ENCODE measurements at places on chromosomes 7 and 10. TPM values are rescaled to one million over a fixed set of nuclear protein-coding genes. Genes with fewer than 3 reads are reported as not detected.

GRCh38 chr10:119395280-119396007 lies 147.1 kb downstream of the RGS10 start:
- DNase-seq, result peak; percentile 91

- DNase-seq, result no peak
These were observed 33.1 kb downstream of the PDSS1 start for GRCh38 chr10:26730552-26730951.

- peak; percentile 70 for DNase-seq
These were observed 4.6 kb downstream of the TBL2 start for GRCh38 chr7:73573791-73574190.

- no peak for DNase-seq
These were observed 69.9 kb upstream of the COMTD1 start for GRCh38 chr10:75305675-75306074.

The MKX gene
- 31.1 TPM for total RNA-seq

- no peak for DNase-seq
These were observed 76.5 kb downstream of the ADCY1 start for GRCh38 chr7:45650404-45651394.

The ETV1 gene
- 9.2 TPM for total RNA-seq

The FGFR2 gene
- total RNA-seq, result 16.4 TPM

DNA sequence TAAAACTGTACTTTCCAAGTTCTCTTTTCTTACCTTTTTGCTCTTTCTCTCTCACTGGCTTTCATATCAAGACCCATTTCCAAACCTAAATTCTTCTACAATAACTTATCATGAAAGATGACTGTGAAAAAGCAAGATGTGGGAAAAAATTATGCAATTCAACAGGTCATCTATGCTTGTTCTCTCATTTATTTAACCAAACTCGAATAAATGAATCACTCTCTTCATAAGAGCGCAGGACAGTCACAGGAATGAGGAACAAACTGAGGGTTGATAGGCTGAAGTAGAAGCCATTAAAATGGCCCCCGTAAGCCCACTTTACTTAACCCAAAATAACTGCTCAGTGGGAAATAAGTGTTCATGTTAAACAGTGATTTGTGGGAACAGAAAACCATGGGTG lies 1289.7 kb upstream of the SORCS1 start:
- DNase-seq, result no peak

DNA sequence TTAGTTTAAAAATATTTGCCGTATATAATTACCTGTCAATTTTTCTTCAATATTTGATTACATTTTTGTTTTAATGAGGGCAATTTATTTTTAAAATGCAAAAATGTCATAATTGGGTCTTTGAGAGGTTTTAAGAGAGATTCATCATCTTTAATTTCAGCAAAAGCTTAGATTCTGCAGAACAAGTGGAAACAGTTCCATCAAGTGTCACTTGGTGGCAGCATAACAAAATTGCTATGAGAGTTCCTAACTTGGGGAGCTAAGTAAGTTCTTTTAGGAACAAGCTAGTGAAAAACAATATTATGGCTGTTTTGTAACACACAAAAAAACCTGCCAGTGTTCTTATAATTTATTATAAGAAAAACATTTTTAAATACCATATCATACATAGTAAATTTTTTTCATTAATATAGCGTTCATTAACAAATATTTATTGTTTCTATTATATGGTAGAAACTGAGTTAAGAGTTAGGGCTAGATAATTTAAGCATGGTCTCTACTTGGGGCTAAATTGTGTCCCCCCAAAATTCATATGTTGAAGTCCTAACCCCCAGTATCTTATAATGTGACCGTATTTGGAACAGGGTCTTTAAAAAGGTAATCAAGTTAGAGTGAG lies 155.2 kb downstream of the MAGI2 start:
- no peak for DNase-seq

GRCh38 chr7:85237721-85238120 lies 50.9 kb upstream of the SEMA3D start:
- DNase-seq, result no peak

GRCh38 chr10:51344371-51344770 lies 270.1 kb downstream of the PRKG1 start:
- DNase-seq, result no peak

DNA sequence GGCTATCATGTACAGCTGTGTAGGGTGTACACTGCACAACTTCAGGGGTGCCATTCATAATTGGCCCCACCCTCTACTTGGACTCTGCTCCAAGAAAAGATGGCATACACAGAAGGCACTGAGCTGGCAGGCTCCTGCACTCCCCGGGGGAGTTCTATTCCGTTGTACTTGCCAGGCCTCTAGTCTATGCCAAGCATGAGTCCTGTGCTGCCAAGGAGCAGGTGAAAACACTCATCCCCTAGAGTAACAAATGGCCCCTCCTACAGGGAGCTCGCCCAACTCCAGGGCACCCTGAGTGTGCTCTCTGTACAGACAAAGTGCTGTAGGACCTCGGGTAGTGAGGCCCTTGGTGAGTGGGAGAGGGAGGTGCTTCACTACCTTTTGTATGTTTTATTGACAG lies 127.2 kb downstream of the SLIT1 start:
- no peak for DNase-seq

The ASB15 gene
- not detected for total RNA-seq

The FKBP6 gene
- total RNA-seq, result not detected

The ARMC3 gene
- not detected for total RNA-seq

GRCh38 chr10:83982812-83983211 lies 156.5 kb upstream of the GHITM start:
- no peak for DNase-seq

DNA sequence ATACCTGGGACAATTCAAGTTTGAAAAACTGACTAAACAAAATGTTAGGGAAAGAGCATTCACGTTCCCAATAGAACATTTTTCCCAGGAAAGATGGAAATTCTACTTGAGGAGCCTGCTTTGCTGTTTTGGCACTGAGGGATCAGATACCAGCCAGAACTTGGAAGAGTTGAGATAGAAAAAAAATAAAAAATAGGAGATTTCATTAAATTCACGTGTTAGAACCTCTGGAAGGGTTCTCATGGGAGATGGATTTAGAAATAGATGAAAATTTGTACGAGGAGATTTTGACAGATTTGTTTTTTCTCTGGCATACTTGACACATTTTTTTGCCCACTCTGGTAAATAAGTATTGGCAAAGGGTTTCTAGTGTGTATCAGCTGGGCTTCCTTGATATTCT lies 63.7 kb downstream of the CELF2 start:
- no peak for DNase-seq

The SLC16A12 gene
- 0.51 TPM for total RNA-seq

The SRRT gene
- total RNA-seq, result 91.2 TPM

DNA sequence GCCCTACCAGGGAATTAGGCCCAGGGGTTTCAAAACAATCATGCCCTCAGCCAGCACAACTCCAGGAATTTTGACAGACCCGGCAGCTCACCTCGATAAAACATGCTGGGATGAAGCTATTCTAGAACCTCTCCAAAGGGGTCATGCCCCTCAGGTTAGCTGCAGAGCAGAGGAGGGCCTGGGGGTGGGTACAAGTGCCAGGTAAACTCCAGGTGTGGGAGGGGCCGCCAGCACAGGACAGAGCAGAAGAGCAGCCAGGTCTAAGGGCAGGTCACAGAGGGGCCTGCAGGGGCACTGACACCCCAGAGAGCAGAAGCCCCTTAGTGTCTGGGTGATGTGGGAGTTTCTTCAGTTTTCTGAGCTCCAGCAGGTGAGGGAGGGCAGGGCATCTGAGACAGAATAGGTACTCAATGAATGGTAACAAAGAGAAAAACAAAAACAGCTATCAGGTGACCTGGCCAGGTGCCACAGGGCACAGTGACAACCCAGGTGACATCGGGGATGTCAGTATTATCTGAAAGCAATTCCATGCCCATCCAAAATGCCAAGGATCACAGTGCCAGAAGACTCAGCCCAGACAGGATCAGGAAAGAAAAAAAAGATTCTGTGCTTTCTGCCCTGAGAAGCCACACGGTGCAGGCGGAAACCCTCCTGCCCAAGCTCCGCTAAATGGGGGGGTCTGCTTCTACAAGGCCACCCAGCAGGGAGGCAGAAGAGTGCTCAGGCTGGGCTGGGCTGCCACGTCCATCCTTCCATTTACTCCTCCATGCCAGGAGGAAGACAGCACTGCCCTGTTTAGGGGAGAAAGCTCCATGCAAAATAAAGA lies 104.5 kb downstream of the TNS3 start:
- DNase-seq, result peak; percentile 66

DNA sequence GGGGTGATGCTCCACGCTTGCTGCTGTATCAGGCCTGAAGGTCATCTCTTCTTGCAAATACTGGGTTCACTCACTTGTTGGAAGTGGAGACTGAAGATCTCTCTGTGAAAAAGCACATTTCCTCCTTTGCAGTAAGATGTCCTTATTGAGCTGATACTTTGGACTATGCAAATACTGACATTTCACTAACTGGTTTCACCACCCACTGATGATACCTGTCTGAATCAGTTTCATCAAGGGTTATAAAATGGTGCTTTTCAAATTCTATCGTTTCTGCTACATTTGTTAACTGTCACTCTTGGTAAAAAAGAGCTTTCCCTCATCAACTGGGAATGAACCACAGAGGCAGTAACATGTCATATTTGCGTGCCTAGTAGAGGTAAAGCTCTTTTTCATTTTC lies 35.5 kb downstream of the RAB19 start:
- DNase-seq, result no peak

The STEAP4 gene
- 124 TPM for total RNA-seq

DNA sequence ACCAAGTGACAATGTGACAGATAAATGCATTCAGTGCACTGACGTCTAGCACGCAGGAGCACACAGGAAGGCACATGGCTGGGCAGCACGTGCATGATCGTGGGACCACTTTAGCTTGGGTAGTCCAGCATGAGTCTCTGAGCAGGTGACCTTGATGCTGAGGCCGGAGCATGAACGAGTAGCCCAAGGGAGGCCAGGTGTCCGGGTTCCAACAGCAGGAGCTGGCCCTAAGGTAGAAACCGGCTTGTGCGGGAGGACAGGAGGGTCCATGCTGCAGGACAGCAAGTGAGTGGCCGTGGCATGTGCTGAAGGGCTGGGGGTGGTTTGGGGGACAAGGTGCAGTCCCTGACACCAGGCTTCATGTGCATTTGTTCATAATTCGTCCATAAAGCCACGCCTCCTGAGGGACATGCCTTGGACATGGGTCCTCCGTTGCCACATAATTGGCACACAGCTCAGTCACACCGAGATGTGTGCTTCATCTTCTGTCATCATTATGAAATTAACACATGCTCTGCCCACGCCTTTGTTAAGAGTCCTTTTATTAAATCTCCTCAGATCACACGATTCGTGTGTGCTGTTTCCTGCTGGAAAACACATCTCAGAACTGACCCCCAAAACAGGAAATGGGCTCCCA lies 3.1 kb upstream of the STK32C start:
- DNase-seq, result no peak

DNA sequence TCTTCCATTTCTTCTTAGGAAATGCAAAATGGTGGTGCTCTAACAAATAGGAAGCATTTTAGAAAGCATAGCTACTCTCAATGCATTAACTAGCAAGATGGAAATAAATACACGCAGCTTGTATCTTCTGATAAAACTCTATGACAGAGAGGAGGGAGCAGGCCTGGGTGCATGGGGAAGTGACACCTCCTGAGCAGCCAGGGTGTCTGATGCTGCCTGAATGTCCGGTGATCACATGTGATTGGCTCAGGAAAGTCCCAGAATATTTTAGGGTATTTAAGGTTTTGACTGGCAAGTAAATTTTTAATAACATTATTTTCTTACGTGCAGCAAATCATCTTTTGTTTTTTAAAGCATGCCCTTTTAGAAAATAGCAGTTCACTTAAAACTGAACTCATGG lies 261.0 kb upstream of the KLF6 start:
- no peak for DNase-seq

- DNase-seq, result no peak
These were observed 192.8 kb downstream of the ZNF716 start for GRCh38 chr7:57642730-57643129.

DNA sequence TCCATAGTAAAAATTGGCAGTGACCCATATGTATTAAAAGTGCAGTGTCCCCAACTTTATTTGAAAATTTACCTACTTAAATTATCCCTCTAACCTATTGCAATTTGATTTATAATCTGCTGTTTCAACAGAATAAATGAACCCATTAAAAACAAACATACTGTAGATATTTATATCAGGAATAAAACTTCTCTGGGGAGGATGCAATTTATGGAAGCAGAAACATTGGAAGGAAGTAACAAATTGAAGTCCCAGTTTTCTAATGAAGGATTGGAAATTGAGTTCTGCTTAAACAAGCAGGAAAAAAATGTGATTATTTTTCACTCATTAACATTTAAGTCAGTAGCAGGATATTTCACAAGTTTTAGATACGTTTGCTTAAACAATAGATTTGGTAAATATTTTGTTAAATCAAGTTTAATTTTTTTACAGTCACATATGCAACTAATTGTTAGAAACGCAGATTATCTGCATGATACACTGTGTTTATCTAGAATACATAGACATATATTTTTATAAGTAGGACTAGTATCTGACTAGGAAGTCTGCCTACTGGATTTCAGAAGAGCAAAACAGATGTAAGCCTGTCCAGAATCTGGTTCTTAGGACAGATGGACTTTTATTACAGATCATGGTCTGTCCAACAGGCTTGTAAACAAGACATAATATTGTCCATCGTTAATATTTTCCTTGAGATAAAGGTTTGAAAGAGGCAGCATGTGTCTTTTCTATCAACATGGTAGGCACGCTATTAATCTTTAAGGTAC lies 5.3 kb downstream of the AGMO start:
- no peak for DNase-seq

The CTNNA3 gene
- total RNA-seq, result 4.8 TPM

DNA sequence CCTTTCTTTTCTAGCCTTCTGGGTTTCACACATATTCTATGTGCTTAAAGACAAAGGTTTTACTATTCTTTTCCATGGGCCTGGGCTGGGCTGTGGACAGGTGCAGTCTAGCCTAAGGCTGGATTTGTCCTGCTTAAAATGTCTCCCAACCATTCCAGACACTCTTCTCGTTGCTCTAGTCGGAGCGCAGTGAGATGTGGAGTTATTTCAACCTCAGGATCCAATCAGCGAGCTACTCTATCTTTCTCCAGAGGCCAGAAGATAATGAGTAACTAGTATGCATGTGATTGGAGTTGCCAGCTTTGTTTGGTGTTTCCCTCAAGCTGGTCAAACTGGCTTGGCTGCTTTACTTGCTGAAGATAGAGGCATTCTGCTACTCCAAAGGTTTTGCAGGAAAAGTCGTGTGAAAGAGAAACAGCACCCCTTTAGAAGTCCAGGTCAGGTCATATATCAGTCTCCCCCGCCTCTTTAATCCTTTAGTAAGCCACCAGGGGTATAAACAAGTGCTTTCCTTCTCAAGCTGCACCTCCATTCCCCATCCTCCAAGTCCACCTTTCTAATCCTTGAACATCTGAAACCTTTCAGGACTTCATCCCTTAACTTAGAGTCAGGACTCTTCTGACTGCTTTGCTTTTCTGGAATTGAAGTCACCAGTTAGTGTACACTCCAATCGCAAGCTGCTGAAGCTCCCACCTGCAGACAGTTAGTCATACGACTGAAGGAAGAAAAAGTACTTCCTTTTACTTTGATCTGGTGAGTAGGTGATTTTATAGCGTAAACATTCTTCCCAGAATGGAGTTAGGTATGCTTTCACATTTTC lies 78.8 kb downstream of the DNMBP start:
- no peak for DNase-seq
